ENCODE measurements at places on chromosomes 4 and X. TPM values are rescaled to one million over a fixed set of nuclear protein-coding genes. Genes with fewer than 3 reads are reported as not detected.

The METTL14 gene
- 8.7 TPM for total RNA-seq

The SLC9A7 gene
- total RNA-seq: 8.8 TPM

The IRAK1 gene
- total RNA-seq: 237 TPM

The RAB40A gene
- total RNA-seq: not detected

The CXorf65 gene
- not detected for total RNA-seq

The TCP11X2 gene
- not detected for total RNA-seq

The UNC5C gene
- 0.02 TPM for total RNA-seq

The APBB2 gene
- total RNA-seq: 32.2 TPM

The RHOXF2B gene
- not detected for total RNA-seq

The PASD1 gene
- total RNA-seq: not detected

The AVPR2 gene
- not detected for total RNA-seq

The SLC10A7 gene
- 10.6 TPM for total RNA-seq

The CEP44 gene
- total RNA-seq: 19.6 TPM

The RAB41 gene
- not detected for total RNA-seq

The NXF2B gene
- total RNA-seq: not detected

The OTUD6A gene
- not detected for total RNA-seq

The MFSD8 gene
- 11.5 TPM for total RNA-seq

The TMEM150C gene
- 0.26 TPM for total RNA-seq

The IL1RAPL1 gene
- not detected for total RNA-seq

The SPIN2A gene
- total RNA-seq: not detected

The XAGE2 gene
- not detected for total RNA-seq

The ETNPPL gene
- not detected for total RNA-seq

The TMSB15C gene
- total RNA-seq: 6.0 TPM

The ZIC3 gene
- total RNA-seq: not detected

The PCDH7 gene
- 5.7 TPM for total RNA-seq

The AMTN gene
- not detected for total RNA-seq

The SYTL5 gene
- 0.17 TPM for total RNA-seq

The C4orf17 gene
- 0.10 TPM for total RNA-seq

The STK32B gene
- total RNA-seq: 1.6 TPM

The NAT8L gene
- 7.1 TPM for total RNA-seq

The VCX3B gene
- not detected for total RNA-seq

The KCND1 gene
- total RNA-seq: 0.72 TPM

The RXFP1 gene
- not detected for total RNA-seq

The GLA gene
- total RNA-seq: 234 TPM

The AMMECR1 gene
- 30.0 TPM for total RNA-seq

The RASSF6 gene
- 0.07 TPM for total RNA-seq

The RENBP gene
- total RNA-seq: 0.87 TPM

The FGFBP1 gene
- not detected for total RNA-seq
